NCI-H2081 treated with DMSO at 0.1 percent for 48 hours (cell line): ENCODE measurements at places on chromosomes 11 and 22.

GRCh38 chr22:28927630-28928029 lies 44.3 kb downstream of the ZNRF3 start:
- no peak for DNase-seq

- no peak for DNase-seq
Measured at GRCh38 chr22:43197271-43197941, 10.5 kb upstream of the TTLL12 start.

- no peak for DNase-seq
Measured at GRCh38 chr11:120766318-120766717, 254.8 kb downstream of the GRIK4 start.

- DNase-seq = no peak
Measured at GRCh38 chr22:41152902-41153301, 52.2 kb upstream of the L3MBTL2 start.

DNA sequence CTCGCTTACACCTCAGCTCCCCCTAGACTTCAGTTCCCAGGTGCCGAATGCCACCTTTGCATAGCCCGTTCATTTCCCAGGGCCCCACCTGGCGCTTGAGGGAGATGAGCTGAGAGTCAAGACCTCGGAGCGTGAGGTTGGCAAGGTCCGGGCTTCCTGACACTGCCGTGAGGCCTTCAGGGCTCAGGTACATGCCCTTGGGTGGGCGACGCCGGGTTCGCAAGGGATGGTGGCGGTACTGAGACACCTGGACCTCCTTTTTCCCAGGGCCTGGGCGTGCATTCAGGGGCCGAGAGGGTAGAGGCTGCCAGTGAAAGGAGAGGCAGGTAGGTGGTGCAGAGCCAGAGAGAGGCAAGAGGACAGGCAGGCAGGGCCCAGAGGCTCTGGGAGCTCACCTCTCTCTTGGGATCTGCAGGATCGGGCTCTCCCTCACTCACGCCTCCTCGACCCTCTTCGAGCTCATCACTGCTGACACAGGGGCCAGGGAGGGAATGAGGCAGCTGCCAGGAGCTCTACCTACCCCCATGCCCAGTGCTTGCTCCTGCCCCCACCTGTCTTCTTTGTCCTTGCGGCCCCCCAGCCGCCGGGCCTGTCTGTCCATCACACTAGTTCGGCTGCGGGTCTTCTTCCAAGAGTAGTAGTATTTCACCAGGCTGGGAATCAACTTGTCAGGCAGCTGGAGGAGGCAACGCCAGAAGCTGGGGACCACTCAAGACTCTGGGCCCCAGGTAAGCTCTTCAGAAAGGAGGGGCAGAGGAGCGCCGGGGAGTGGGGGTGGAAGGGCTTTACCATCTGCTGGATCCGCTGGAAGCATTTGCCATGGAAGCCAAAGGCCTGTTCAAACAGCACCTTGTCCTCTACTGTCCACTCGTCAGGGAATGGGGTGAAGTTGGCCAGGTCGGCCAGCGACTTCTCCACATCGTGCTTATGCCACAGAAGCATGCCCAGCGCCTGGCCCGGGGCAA lies 2.8 kb downstream of the RCOR2 start:
- DNase-seq = no peak

DNA sequence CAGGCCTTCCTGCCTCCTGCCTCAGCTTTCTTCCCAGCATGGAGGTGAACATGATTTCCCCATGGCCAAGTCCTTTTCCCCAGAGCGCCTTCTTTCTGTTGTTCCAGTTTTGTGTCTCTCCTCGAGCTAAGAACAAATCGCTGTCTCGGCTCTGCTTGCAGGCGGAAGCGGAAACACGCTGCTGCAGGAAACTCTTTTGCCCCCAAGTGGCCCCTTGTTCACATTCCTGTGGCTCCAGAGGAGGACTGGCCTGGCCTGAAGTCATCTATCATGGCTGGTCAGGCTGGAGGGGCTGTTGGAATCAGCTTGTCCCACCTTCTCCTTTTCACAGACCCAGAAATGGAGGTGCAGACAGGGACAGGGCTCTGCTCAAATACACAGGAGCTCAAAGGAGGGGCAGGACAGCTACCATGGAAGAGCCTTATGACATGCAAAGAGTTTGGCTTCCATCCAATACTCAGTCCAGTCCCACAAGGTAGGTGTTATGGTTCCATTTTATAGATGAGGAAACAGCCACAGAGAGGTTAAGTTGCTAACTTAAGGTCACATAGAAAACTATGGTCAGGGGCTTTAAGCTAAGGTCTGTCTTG lies 182.2 kb upstream of the SYT13 start:
- no peak for DNase-seq

DNA sequence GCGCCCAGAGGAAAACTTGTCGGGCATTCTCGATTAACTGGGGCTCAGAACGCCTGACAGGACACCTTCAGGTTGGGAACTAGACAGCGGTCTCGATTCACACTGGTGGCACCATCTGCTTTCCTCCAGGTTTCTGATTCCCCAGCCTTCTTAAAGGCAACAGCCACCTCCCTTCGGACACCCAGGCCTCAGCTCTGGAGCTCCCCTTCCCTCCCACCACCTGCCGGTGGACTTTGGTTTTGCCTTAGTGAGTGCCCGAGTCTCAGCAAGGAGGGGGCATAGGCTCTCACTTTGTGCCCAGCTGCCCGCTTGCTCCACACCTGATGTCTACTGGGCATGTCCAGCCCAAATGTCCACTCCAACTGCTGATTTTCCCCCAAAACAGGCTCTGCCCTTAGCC lies 110.4 kb upstream of the PARVA start:
- no peak for DNase-seq

DNA sequence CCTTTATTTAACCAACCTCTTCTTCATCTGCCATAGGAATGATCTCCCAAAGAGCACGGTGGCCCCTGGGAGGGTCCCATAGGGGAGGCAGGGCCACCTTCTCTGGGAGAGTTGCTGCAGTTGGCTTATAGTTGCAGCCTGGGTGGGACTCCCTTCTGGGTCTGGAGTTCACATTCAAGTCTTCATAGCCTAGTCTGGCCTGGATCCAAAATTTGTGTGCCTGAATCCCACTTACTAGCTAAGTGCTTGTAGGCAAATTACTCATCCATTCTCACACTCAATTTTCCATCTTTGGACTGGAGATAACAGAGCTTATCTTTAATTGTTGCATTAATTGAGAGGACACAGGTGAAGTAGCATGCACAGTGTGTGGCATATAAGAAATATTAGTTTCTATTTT lies 163.6 kb downstream of the GRIK4 start:
- DNase-seq = no peak

DNA sequence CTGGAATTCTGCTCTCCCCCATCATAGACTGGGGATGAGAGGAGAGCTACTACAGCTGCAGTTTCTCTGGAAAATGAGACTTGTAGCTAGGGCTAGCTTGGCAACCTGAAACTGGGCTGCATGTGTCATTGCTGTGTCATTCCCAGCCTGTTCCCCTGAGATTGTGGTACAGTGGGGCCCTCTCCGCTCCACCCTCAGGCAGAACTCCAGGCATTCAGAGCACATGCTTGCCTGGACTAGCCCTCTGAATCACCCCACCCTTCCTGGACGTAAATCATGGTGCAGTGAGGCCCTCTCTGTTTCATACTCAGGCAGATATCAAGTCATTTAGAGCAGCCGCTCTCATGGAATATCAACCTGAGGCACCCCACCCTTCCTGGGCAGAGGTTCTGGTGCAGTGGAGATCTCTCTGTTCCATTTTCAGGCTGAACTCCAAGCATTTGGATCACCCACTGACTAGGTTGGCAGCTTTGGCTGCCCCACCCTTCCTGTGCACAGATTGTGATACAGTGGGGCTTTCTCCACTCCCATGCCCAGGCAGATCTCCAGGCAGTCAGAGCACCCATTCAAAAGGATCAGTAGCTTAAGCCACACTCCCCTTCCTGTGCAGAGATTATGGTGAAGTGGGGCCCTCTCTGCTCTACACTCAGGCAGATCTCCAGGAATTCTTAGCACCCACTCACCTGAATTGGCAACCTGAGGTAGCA lies 274.4 kb downstream of the C11orf87 start:
- DNase-seq = no peak

DNA sequence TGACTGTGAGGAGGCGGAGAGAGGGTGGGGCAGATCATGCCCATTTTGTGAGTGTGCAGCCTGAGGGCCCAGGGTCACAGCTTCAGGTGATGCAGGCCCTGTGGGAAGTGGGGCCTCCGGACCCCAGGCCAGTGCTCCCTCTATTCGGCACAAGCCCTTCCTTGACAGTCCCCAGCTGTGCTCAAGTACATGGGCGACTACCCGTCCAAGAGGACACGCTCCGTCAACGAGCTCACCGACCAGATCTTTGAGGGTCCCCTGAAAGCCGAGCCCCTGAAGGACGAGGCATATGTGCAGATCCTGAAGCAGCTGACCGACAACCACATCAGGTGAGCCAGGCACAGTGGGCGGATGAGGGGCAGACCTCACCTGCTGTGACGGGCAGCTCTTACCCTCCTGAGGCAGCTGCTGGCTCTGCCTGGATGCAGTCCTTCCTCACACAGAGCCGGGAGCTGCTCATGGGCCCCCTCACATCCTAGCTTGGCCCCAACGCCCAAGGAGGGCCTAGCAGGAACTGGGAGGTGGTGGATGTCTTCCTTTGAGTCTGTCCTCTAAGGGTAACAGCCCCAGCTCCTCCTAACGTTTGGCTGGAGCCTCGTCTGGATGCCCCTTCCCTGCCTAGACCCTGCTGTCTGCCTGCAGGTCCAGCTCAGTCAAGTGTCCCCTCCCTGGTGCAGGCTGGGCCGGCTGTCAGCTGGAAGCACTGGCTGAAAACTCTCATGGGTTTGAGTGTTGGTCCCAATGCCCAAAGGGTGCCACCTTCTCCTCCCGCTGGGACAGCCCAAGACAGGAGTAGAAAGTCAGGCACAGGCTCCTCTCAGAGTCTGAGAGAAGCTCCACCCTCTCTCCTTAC lies 76.1 kb downstream of the MYO7A start:
- no peak for DNase-seq

DNA sequence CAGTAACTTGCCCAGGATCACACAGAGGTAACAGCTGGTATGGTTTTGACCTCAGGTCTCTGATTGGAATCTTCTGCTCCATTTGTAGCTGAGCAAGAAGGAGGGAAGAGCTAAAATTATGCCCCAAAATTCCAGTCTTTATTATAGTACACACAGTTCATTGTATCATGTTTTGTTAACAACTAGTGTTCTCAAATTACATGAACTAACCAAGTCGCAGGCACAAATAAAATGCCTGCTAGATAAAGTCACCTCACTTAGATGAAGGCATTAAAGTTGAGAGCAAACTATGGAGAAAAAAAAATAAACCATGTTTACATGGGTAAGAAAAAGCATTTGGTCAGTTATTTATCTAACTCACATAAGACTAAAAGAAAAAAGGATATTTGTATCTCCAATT lies 58.8 kb downstream of the PDGFD start:
- no peak for DNase-seq

- DNase-seq = no peak
Measured at GRCh38 chr22:26889802-26890201, 232.4 kb downstream of the MIAT start.

DNA sequence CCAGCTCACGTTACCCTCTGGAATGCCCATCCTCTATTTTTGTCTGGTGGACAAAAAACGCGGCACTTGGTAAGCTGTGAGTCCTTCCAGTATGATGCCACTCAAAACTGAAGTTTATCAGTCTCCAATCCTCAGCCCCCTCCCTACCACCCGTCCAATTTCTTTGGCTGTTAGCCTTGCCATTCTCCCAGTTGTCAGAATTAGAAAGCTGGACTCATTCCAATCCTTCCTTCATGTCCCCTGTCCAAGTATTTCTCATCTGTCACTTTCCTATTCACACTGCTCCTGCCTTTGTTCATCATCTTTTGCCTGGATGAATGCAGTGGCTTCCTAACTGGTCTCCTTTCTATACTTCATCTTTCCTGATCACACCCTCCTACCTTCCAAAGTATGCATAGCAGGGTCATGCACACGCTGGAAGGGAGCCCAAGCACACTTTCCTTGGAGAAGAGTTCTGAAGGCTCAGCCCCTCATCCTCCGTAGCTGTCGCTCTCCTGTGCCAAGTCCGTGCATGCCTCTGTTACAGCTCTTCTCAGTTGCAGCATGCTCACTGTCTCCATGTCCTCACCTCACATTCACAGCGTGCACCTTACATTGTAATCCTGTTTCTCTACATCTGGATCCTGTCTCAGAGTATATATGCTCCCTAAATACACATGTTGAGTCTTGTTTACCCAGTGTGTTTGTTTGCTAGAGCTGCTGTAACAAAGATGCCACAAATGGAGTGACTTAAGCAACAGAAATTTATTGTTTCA lies 19.4 kb downstream of the APLP2 start:
- no peak for DNase-seq

DNA sequence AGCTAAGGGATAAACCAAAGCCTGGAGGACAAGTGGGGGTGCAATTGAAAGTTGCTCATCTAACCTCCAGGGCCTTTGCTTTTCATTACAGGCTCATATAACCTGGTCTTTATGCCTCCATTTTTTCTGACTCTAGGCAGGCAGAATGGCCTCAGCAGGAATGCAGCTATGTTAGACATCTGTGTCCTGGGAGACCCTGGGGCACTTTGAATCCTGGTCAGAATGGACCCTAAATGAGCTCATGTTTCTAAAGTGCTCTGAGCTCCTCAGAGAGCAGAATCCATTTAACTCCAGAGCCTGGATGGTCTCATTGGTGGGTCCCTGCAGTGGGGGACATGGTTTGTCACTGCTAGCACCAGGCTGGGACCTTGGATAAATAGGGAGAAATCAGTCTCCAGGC lies 177.3 kb downstream of the KIRREL3 start:
- DNase-seq = no peak

DNA sequence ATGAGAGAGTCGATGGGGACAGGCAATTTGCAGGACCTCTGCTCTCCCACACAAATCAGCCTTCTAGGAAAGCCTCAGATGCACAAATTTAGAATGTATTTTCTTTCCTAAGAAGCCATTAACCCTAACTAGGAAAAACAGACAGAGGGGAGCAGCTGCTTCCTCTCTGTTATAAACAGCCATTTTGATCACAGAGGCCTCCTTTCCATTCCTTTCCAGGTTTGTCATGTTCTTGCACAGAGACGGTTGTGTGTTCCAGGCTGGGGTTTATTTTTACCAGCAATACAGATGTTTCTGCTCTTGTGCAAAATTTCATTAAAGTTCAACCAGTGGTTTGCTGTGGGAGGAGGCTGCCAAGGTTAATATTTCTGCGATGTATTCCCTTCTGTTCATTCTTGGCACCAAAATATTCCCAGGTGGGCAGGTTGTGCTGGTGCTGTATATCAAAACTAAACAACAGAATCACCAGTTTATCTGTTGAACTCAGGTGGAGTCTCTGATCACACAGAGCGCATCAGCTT lies 90.2 kb downstream of the NAV2 start:
- no peak for DNase-seq

DNA sequence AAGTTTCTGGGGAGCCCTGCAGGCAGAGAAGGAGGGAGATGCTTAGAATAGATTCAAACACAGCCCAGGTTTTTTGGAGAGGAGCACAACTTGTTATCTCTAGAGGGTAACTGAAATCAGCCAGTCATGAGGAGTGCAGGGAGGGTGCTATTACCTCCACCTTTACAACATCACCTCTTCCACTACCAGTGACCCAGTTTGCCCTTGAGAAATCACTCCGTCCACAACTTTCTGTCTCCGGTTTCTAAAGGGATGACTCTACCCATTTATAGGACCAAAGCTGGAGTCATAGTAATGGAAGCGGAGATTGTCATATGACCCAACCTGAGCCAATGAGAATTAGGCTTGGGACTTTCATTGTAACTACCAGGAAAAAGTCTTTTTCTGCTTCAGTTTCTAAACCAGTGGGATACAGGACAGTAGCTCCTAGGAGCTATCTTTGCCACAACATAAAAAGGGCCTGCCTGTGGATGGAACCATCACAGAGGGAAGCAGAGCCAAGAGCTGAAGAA lies 131.2 kb upstream of the SERPIND1 start:
- DNase-seq = no peak
